ENCODE measurements at places on chromosomes 2 and 18.

- no peak for DNase-seq
Measured at GRCh38 chr2:225416616-225417367, 17.3 kb downstream of the NYAP2 start.

- DNase-seq = peak; percentile 60
Measured at GRCh38 chr2:222613715-222614331, 42.1 kb downstream of the FARSB start.

GRCh38 chr18:22005191-22005841 lies 164.1 kb upstream of the GATA6 start:
- peak; percentile 20 for DNase-seq

DNA sequence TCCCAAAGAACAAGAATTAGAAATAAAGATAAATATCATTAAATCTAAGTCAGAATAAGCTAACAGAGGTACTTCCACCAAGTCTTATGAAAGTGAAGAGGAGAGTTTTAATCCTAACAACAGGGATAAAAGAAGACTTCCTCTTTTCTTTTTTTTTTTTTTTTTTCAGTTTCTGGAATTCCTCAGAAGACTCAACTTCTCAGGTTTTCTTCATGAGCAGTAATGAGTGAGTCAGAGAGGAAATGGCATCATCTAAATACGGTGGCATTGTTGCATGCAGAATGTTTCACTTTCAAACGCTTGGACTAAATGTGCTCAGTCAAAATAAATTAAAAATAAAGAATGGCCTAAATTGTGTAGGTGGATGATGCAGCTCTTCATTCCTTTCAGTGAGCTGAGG lies 45.6 kb upstream of the ARHGAP15 start:
- DNase-seq = peak; percentile 74

- DNase-seq = no peak
Measured at GRCh38 chr2:210954386-210954907, 398.0 kb downstream of the CPS1 start.

- no peak for DNase-seq
Measured at GRCh38 chr2:20115902-20116301, 64.5 kb upstream of the LAPTM4A start.

DNA sequence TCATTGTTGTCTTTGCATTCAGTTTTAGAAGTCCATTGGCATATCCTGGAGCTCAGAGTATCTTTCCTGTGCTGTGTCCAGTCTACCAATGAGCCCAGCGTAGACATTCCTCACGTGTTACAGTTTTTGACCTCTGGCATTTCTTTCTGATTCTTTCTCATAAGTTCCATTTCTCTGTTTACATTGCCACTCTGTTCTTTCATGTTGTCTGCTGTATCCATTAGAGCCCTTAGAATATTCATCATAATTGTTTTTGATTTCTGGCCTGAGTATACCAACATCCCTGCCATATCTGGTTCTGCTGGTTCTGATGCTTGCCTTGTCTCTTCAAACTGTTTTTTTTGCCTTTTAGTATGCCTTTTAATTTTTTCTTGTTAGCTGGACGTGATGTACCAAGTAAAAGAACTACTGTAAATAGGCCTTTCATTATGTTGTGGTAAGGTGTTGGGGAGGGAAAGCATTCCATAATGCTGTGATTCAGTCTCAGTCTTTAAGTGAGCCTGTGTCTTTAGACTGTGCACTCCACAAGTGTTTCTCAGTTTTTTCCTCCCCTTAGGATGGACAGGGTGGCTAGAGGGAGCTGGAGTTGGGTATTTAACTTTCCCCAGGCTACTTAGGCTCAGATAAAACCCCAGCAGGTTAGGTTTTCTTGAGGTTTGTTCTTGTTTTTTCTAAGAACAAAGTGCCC lies 35.6 kb downstream of the CEP192 start:
- DNase-seq = peak; percentile 16

DNA sequence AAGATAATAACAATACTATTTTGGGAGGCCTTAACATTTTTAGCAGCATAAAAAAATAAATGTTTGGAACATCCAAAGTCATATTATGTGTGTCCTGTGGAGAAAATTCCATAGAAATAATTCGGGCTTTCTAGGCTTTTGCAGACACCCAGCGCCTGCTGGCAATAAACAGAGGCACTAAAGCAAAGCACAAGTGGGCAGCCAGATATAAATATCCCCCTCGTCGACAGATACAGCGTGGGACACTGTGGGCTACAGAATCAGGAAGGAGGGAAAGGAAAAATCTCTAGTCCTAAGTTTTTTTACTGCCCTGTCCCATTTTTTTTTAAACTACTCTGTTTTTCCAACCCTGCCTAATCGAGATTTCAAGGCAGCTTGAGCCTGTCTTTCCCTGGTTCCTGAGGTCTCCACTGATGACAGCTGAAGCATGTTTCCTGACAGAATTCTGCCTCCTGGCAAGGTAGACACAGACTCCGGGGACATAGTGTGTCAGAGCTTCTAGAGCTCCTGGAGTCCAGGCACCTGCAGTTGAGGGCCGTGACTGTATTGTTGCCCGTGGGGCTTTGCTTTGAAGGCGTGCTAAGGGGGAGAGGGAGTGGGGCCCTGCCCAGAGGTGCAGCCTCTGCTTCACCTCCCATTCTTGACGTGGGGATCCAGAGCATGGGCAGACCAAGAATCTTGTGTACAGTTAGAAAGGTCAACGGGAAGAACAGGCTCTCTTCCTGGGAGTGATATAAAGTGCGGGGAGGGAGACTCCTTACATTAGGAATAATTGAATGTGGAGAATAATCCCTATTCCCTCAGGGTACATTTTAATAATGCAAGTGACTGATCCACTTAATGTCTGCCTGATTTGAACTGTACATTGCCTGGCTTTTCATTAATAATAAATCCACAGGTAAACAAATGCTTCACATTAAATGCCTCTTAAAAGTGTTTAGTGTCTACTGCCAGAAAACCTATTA lies 232.3 kb downstream of the DCC start:
- DNase-seq = no peak

- DNase-seq = no peak
Measured at GRCh38 chr2:68404164-68404563, 39.1 kb downstream of the PLEK start.

DNA sequence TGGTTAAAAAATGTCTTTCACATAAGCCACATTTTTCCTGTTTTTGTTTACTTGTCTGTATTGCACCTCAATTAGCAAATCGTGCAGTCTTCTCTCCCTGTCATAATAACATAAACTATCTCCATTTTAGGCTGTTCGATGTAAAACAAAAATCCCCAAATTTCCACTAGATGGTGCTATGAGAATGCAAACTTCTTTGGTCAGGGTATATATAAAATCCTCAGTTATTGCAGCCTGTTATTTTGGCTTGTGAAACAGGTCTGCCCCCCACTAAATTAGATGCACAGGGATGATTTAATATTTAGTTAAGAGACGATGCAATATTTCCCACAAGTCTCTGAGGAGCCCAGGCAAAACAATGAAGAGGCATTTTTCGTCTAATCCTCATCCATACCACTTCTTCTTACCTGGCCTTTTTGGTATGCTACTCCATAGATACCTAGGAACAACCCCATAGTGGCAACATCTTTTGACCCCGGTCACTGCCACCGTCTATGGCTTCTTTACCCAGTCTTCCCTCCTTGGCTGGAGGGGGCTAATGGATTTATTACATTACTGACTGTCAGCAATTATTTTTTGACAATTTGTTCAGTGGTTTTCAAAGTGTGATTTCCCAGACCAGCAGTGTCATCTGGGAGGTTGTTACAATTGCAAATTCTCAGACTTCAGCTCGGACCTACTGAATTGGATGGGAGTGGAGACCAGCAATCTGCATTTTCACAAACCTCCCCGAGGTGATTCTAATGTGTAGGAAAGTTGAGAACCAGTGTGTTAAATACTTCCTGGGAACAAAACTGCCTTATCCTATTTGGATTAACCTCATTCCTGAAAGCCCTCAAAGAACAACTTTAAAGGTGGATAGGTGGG lies 117.4 kb upstream of the CWC22 start:
- peak; percentile 62 for DNase-seq
